ENCODE measurements at places on chromosomes 12 and 14. TPM values are rescaled to one million over a fixed set of nuclear protein-coding genes. Genes with fewer than 3 reads are reported as not detected.
A peak's percentile ranks its signal among the peaks of the same experiment; 100 is the strongest.

DNA sequence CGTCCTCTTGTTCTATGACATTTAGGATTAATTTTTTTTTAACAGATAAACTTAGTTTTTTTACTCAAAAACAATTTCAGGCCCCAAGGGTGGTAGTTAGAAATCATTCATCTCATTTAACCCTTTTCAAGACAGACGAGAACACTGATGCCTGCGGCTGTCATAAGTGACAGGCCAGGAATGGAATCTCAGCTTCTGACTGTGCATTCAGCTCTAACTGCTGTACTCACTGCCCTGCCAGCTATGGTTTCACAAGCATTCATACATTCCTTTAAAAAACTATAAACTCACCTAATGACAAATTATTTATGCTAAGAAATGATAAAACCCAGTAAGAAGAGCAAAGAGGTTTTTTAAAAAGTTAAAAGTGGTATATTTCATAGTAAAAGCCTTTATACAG lies 8.8 kb downstream of the DENND5B start:
- DNase-seq = no peak

GRCh38 chr12:91058786-91059185 lies 962 bp upstream of the KERA start:
- no peak for DNase-seq

DNA sequence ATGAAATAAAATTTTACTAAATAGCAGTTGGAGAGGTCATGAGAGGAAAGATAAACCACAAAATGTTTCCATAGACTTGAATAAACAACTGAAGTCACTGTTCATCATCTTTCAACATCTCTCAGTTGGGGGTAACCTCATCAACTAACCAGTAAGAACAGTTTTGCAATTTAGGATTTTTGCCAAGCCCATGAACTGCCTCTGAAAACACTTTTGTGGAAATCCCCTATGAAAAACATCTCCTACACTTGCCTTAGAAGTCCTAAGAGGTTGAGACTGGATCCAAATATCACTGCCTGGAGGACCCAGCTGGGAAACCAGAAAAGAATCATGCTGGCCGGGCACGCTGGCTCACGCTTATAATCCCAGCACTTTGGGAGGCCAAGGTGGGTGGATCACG lies 273.1 kb downstream of the C12orf50 start:
- DNase-seq = no peak

DNA sequence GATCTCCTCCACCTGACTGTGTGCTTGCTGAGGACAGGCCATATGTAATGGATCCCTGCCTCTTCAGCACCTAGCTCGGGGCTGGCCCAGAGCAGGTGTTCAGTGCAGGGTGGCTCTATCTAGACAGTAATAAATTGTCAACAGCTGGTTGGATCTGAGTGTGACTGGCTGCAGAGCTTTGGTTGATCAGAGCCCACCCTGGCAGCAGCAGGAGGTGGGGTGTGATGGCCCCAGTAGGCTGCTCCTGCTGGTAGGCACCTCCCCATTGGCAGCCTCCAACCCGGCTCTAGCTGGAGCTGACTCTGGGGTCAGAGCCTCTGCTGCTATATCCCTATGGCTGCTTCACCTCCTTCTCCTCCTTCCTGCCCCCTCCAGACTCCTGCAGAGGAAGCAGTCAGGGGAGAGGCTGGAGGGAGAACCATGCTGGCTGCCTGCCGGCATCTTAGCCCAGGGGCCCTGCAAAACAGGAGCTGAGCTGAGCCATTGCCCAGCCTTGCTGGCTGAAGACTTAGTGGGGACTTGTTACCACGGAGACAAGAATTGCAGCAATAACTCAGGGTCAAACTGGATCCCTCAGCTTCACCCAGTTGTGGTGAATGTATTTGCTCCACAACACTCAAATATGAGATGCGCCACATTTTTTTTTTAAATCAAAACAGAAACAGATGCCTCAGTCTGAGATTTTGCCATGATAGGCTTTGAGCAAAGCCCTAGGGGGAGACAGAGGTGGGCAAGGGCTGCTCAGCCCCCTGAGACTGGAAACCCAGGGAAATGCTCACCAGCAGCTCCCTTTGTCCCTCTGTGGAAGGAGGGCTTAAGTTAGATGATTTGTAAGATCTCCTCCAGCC lies 22.2 kb downstream of the TMEM63C start:
- DNase-seq = no peak

DNA sequence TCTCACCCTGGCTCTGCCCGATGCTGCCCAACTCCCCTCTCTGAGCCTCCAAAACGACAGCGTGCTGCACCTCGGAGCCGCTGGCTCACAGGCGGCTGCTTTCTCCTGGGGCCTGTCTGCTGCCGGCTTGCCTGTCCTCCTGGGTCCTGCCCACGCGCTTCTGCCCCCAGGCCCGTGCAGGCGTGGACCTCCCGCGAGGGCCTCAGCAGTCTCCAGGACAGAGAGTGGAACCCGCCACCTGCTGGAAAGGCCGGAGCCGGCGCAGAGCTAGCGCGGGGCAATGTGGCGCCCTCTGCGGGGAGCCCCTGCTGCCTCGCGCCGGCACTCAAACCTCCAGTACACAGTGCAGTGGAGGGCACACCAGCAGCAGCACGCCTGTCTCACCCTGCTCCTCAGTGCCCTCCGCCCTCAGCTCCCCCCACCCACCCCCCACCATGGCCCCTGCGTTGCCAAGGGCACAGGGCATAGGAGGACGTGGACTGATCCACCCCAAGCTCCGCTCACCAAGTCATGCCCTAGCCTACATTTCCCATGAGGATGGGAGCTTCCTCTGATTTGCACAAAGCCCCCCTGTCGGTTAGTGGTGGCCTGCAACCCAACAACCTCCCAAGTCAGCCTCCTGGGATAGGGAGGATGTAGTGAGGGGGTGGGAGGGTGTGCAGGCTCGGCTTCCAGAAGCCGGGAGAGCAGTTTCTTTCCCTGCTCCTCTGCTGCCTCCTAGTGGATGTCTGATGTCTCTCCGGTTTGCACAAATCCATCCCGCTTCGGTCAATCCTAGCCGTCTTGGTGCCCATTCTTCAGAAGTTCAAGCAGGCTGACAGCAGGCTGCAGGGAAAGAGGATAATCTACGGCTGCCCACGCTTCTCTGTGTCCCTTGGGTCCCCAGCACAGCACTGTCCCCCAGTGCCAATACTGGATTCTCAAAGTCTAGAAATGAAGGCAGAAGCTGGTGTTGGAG lies 25.2 kb downstream of the KRT8 start:
- DNase-seq = peak; percentile 76

DNA sequence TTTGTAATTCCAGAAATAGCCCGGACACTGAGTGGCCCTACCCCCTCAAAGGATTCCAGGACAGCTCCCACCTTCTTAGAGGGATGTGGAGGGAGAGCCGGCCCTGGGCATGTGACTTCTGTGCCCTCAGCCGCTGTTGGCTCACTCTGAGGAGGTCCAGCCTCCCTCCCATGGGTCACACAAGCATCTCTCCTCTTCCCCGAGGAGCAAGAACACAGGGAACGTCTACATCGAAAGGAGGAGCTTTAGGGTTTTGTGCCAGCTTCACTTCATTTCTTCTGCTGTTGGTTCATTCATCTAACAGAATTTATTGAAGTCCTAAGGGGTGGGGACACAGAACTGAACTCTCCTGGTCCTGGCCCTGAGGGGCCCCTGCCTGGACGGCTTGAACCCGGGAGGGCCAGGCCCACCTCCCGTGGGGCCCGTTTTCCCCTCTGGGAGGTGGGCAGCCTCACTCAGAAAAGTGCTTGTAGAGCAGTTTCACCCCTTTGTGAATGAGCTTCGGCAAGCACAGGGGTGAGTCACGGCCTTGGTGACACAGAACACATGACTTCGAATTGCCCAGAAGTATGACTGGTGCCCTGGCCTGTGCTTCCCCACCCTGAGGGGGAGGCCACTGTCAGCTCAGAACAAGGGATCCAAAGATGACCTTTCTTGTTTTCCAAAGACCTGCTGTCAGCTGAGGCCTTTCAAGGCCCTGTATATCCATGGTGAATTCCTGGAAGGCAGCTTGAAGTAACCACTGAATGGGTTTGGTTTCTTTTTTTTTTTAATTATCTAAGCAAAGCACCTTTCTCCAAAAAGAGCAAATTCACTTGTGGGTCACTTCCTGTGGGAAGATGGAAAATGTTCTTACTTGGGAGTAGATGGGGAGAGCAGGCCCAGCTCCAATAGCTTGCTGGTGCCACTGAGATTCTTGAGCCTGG lies 39.2 kb downstream of the NFKBIA start:
- DNase-seq = peak; percentile 79

DNA sequence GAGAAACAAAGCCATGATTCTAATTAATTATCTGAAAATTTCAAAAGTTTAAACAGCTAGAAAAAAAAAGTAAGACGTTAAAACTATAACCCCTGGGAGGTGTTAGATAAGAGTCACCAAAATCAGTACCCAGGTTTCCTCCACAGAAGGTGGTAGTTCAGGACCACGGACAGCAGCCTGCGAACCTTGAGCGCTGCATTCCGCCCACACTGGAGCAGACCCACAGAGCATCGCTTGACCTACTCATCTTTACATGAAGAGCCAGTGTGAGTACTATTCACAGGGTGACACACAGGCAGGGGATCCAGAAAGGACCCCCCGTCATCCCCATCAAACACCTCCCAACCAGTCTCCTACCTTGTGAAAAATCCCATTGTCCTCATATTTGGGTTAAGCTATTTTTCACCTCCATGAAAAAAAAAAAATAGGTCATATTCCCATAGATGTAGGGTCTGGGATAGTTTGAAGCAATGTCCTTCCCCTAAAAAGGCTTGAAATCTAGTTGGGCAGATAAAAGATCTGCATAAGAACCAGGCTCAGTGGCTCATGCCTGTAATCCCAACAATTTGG lies 8.8 kb upstream of the CHGA start:
- DNase-seq = peak; percentile 74

- DNase-seq = no peak
These were observed 12.9 kb upstream of the TUBA1A start for GRCh38 chr12:49201595-49202295.

- no peak for DNase-seq
These were observed 16.7 kb downstream of the STK38L start for GRCh38 chr12:27260746-27261145.

- no peak for DNase-seq
These were observed 92.7 kb downstream of the PHETA1 start for GRCh38 chr12:111276146-111276545.

DNA sequence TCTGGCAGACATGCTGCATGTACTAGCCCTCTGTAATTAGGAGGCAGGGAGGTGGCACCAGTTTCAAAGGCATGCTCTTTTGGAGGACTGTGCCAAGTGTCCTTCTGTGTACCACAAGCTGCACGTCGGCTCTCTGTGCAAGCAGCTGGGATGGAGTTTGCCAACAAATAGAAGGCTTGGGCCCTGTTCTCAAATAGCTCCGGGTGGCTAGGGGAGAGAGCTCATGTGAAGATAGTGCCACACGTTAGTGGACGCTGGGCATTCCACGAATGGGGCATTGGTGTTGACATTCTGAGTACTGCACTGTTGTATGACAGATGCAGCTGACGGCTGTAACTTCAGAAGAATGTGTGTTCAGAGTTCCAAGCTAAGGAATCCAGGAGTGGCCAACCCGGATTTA lies 4.4 kb downstream of the AACS start:
- DNase-seq = no peak

- DNase-seq = no peak
These were observed 52.9 kb upstream of the SCN8A start for GRCh38 chr12:51538149-51538548.

DNA sequence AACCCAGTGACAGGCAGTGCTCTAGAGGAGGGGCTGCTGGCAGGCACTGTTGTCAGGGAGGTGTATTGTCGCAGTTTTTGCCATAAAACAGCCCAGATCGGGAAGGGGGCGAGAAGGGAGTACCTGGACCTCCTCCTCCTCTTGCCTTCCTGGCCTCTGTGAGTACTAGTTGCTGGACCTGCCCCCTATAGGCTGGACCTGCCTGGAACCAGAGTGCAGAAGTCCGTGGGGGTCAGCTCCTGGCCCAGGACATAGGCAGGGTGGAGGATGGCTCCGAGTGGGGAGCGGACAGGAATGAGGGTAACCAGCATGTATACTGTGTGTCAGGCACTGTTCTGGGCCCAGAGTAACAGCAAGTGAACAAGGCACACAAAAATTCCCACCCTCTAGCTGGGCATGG lies 116.3 kb downstream of the PTPN11 start:
- DNase-seq = no peak

GRCh38 chr12:66733839-66734238 lies 55.0 kb upstream of the GRIP1 start:
- no peak for DNase-seq

DNA sequence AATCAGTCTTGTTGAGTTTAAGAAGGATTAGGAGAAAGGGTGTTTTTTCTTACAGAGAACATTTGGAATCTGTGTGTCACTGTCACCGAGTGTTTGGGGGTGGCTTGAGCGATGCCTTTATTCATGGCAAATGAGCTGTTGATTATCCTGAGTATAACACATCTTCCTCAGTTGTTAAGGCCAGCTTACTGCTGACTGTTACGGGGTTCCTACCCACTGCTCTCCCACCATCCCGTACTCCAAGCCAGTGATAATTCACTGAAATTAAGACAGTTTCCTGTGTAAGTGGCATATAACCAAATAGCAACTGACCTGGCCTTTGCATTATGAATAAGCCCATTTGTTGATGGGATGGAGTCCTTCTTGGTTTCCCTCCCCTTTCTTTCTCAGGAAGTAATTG lies 9.5 kb downstream of the ESRRB start:
- DNase-seq = no peak

DNA sequence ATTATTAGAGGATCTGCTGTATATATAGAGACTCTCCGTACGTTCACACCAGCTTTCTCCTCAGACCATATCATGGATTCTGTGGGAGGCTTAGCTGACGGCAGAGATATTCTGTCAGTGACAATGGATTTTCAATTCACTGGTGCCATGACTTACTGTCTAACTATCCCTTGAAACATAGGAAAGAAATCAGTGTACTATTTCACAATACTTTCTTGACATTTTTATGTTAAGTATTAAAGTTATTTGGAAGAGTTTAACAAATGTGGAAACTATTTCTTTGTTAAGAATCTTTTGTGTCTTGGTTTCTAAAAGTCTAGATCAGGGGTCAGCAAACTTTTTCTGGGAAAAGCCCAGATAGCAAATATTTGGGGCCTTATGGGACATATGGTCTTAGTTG lies 118.5 kb downstream of the GTF2A1 start:
- DNase-seq = no peak

DNA sequence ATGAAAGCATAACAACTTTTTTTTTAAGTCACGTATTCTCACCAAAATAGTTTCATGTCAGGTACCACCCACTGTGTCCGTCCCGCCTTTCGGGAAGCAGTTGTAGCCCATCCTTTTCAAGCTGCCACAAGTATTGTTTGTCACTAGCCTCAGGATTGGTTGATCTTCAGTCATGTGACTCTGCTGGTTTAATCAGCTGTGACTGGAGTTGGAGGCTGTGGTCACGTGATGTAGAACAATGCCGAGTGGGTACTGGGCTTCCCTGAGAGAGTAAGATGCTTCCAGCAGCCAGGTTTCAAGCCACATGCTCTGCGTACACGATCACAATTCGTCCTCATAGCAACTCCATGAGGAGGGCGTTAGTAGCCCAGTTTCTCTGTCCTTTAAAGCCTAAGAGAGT lies 83.0 kb upstream of the WSCD2 start:
- DNase-seq = no peak

- DNase-seq = no peak
These were observed 38.5 kb downstream of the LRIG3 start for GRCh38 chr12:58881816-58882215.

Gene HCAR2
- polyA plus RNA-seq = 0.16 TPM

Gene KLRC3
- polyA plus RNA-seq = not detected

Gene PLEKHD1
- polyA plus RNA-seq = 0.07 TPM
